NCI-H1436 treated with DMSO at 0.1 percent for 48 hours (cell line): ENCODE measurements at places on chromosomes 2 and 18.

GRCh38 chr18:79503406-79503805 is 107.7 kb downstream of the NFATC1 start:
- no peak for DNase-seq

DNA sequence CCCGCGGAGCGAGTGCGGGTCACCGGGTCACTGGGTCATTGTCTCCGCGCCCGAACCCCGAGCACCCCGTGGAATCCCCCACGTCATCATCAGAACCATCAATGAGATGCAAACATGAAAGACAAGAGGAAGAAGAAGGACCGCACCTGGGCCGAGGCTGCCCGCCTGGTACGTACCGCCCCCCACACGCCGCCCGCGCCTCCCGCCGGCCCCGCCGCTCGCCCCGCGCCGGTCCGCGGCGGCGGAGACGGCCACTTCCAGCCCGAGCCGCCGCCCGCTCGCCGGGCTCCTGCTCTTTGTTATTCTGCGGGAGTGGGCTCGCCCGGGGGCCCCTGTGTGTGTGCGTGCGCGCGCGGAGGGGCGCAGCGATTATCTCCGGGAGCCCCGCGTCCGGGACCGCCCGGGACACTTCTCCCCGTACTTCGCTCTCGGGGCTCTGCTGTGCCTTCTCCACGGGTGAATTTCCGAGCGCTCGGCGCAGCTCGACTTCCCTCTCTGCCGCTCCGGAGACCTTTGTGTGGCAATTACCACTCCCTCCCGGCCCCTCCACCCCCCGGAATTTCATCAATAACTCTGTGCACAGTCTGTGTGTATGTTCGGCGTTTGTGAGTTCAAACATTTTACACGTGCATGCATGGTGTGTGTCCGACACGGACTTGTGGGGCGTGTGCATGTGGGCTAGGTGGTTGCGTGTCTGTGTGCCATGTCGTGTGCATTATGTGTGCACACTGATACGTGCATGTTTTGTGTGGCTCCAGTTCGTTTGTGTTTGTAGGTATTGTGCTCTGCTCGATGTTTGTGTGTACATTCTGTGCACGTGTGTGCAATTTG is 714 bp downstream of the ASXL3 start:
- no peak for DNase-seq

DNA sequence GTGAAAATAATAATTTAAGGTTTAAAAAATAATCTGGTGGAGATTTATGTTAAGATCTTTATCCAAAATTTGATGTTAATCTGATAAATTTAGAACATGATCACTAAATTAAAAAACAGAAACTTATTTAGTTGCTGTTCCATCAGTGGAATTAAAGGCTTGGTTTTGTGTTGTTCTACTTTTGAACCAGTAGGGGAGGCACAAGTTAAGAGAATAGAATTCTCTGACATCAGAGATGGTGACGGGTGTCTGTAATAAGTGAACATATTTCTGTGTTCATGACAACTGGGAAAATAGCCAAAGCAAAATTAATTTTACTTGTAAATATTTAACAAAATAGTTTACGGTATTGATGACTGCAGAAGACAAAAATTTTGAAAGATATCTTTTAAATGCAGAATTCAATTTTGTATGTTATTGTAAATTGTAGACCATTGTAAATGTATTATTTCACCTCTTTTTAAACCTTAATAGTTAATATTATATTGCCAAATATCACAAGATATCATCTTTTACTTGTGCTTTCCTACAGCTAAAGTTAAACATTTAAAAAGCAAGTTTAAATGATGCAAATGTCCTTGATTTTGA is 106.0 kb downstream of the UBR3 start:
- DNase-seq: peak; percentile 30

- DNase-seq: no peak
Observed at GRCh38 chr18:55763298-55763697, 175.3 kb upstream of the TCF4 start.

- no peak for DNase-seq
Observed at GRCh38 chr18:62037989-62038778, 145.4 kb upstream of the RNF152 start.

GRCh38 chr2:26215833-26216232 is 28.6 kb downstream of the HADHA start:
- DNase-seq: no peak

- peak; percentile 33 for DNase-seq
Observed at GRCh38 chr2:237150831-237151375, 65.2 kb downstream of the COPS8 start.
